ENCODE measurements at places on chromosomes 6 and 20.

DNA sequence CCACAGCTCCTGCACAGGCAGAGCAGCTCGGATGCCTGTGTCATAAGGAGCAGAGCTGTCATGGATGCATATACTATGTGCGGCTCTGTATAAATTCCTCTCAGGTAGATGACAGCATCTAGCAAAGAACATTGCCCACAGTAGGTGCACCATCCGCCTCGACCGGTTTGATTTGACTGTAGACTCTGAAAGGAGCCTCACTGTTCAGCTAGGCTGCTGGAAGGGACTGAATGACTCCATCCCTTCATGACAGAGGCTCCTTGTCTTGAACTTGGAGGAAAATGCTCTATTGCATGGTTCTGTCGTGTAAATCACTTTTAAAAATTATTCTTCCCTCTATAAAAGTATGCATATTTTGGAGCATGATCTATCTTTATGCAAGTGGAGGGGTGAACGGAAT is 128.8 kb upstream of the QKI start:
- DNase-seq = no peak

DNA sequence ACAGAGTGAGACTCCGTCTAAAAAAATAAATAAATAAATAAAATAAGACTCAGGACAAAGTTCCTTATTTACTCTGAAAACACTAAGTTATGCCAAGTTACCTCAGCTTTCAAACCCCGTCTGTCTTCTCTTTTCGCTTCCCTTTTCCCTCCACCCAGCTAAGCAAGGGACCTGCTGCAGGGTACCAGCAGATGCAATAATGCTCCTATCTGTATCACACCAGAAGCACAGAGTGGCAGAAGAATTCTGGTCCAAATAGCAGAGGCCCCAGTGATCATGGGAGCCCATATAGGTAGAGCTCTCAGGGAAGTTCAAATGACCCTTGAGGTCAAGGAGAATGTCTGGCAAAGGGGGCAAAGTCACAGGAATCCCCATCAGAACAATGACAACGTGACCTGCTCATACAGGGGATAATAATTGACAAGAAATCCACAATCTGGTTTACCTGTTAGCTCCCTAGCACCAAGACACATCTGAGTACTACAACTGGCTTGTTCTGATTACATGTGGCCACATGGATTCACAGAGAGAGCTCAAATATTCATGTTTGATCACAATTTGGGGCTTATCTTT is 8.7 kb downstream of the GCM1 start:
- DNase-seq = no peak

DNA sequence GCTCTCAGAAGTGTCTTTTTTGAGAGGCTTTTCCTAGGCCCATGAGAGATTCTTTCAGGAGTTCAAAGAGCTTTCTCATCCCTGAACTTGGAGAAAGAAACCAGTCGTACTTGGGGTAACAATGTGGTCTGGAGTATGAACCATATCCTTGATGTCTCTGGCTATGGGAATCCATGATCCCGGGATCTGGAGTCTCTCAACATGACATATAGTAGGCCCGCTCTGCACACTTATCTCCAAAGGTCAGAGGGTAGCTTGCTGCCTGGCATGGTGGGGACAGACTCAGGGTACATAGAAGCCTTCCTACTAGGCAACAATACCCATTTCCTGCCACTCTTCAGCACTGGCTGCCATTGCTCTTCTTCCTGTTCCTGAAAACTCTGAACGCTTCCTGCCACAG is 42.2 kb upstream of the NFATC2 start:
- no peak for DNase-seq

DNA sequence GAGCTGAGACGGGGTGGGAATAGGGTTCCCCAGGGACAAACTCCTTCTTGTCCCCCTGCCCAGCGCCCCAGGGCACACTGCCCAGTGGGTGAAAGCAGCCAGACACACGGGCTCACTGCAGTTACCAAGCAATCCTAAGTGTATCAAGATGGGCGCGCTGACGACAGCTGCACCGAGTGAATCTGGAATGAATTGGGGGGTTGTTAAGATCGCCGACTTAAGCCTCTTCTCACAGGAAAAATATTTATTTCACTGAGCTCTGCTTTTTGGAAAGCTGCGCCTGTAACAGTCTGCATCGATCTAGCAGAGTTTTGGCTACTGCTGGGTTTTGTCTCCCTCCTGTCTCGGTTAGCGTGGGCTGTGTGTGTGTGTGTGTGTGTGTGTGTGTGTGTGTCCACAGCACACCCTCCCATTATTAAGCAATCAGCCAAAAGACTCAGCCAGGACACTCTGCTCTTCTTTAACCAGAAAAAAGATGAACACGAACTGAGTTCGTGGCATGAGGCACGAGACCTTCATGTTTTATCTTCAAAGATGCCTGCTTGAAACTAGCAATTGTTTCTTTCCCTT is 35.9 kb downstream of the RIPOR3 start:
- DNase-seq = no peak

GRCh38 chr6:116561377-116562018 is 7.9 kb downstream of the CALHM4 start:
- peak; percentile 84 for DNase-seq

GRCh38 chr6:90315354-90315950 is 18.8 kb upstream of the BACH2 start:
- no peak for DNase-seq

DNA sequence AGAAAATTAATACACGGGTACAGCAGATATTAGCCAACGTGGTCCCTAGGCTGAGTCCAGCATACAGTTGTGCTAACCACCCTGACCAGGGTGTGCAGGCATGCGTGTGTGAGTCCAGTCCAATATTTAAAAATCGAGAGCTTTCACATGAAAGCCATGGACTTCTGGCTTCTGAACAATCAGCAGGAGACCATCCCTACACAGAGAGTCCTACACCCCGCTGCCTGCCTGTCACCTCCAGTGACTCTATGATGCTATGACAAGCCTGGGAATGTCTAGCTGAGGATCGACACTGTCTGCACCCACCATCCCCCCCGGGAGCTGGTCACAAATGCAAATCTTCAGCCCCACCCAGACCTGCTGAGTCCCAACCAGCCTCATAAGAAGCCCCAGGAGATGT is 7.9 kb downstream of the ACSS1 start:
- DNase-seq = no peak

DNA sequence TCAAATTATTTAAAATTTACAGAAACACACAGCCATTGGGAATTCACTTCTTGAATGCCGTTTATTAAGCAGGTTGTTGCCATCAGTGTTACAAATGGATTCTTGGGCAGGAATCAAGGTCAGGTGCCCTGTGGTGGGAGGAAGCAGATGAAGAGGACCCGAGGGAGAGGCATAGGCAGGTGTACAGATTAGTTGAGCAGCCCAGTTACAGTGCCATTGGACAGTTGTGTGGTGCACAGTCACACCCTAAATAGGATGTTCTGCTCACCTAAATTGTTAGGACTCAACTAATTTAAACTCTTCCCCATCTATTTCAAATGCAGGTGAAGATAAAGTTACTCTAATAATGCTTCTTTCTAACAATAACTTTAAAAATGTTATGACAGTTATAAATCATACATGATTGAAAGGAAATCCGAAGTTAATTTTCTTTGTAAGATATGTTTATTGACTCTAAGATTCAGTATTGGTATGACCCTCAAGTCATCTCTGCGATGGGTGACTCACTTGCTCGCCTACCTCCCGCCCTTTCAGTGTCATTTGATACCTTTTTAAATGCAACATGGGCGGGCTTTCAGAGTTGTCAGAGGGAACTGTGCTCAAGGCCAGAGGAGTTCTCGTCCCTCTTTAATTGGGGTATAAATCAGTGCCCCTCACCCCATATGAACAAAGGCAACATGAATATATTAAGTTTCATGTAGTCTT is 35.1 kb downstream of the DSE start:
- DNase-seq = no peak

Data from hematopoietic multipotent progenitor cell treated with erythropoietin and hydrocortisone succinate and interleukin-3 and kit ligand, for 6 days (in vitro differentiated cells).